ENCODE measurements at places on chromosomes 6 and 20. TPM values are rescaled to one million over a fixed set of nuclear protein-coding genes. Genes with fewer than 3 reads are reported as not detected.

DNA sequence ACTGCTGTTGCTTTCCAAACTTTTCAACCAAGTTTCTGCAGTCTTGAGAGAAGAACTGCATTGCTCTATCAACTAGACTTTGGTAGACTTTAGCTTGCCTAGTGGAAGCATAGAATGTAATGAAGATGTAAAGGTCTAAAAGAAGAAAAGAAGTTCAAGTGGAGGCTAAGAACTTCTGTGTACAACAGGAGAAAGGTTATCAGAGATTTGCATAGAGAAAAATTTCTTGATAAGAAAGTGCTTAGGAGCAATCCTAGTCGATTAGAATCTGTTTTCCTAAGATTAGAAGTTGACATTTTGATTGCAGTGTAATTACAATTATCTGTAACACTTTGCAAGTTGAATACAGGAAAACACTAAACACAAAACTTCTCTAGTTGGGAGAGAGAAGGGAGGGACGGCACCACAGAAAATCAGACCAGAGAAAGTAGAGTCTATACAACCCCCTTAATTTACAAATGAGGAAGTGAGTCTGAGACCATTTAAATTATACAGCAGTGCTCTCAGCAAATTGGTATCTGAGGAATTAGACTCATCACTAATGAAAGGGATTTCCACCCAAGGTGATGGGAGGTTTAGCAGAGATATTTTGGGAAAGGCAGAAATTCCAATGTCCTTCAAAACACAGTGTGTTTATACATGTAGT lies 194.3 kb upstream of the MARCKS start:
- no peak for DNase-seq

GRCh38 chr6:75089151-75089897 lies 116.5 kb downstream of the COL12A1 start:
- no peak for DNase-seq

- DNase-seq = peak; percentile 77
These were observed 12.3 kb downstream of the HMGN4 start for GRCh38 chr6:26550250-26550993.

DNA sequence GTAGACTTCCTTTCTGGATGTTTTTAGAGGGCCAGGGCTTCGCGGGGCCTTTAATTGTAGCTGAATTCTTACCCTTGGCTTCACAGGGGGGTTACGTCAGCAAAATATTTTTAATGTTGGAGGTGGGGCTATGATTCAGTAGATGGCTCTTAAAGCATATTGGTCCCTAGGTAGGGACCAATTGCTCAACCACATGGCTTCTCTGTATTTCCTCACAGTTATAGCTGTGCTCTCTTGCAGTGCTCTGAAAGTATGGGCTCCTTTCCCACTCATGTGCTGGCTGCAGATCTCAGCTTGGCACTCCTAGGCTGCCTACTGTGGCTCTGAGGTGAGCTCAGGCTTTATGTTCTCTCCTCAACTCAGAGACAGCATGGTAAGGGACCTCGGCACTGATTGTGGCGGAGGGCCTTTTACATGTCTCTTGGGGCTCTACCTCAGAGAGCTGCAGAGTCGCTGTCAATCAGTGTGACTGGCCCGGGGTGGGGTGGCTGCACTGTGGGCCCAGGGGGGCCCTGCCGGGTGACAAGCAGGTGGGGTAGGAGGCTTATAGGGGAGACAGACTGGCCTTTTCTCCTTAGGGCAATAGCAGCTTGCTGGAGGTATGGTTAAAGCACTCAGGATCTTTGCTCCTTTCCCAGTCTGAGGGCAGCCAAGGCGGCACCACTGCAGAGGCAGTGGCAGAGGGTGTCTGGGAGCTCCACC lies 318.0 kb downstream of the DOK5 start:
- no peak for DNase-seq

DNA sequence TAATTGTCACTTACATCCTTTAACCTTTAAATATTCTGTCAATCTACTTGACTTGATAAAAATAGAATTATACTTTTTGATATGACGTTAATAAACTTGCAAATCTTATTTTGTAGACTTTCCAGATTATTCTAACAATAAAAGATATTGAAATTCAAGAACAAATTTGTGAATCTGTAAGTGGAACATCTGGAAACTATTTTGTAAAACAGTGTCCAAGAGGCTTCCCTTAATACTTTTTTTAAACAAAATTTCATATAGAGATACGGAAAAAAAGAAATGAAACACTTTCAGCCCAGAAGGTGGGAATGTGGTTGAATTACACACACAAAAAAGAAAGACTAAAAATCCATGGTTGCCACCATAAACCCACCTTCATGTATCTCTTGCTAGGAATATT lies 174.4 kb downstream of the COL19A1 start:
- DNase-seq = no peak

GRCh38 chr6:150267686-150268561 lies 100.9 kb upstream of the IYD start:
- no peak for DNase-seq

- no peak for DNase-seq
These were observed 487.9 kb upstream of the CITED2 start for GRCh38 chr6:139862311-139862710.

- DNase-seq = no peak
These were observed 102.3 kb downstream of the HIVEP2 start for GRCh38 chr6:142842418-142843261.

DNA sequence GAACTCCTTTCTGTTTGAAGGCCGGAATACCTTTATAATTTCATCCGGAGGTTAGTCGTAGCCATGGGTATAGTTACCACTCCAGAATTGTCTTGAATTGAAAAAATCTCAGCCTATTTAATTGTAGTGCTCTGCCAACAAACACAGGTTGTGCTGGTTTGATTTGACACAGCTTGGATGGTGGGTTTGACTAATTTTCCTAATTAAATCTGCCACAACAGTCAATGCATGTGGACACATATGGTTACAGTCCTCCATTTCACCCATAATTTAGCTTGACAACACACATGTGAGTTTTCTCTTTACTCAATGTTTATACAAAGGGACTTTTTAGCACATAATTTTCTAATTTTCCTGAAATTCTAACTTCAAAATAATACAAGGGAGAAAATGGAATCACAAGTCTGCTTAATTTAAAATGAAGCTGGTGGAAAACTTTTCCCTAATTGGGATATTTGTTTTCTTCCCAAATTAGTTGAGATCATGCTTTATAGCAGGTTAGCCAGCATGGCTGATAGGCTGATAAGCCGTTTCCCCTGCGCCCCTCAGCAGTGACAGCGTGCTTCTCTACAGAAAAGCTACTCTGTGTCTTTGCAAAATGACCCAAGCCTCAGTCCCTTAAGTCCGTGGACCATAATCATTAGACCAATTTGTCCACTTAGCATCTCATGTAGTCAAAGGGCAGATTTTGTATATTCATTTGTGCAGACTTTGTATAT lies 463.5 kb upstream of the FLRT3 start:
- no peak for DNase-seq

The LY6G6C gene
- 0.27 TPM for total RNA-seq
